Activated CD4-positive, alpha-beta memory T cell treated with anti-CD3 and anti-CD28 coated beads for 36 hours (primary cell): ENCODE measurements at places on chromosomes 2 and 18. TPM values are rescaled to one million over a fixed set of nuclear protein-coding genes. Genes with fewer than 3 reads are reported as not detected.

THAP4 gene
- 44.5 TPM for total RNA-seq

SLC38A11 gene
- total RNA-seq = not detected

NETO1 gene
- total RNA-seq = not detected

METTL8 gene
- total RNA-seq = 40.9 TPM

ASB18 gene
- not detected for total RNA-seq

ASXL3 gene
- not detected for total RNA-seq

TMEM247 gene
- total RNA-seq = not detected

CD226 gene
- total RNA-seq = 63.9 TPM

DNA sequence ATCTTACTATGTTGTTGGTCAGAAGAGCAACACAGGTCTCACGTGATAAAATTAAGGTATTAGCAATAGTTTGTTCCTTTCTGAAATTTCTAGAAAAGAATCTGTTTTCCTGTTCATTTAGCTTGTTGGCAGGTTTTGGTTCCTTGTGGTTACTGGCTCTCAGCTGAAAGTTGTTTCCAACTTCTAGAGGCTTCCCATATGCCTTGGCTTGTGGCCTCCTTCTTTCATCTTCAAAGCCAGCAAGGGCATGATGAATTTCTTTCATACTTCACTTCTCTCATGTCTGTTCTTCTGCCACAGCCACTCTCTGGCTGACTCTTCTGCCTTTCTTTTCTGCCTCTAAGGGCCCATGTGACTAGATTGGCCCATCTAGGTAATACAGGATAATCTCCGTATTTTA is 193.7 kb downstream of the TRIB2 start:
- peaks cover 6% of the 10 kb centered on the region for H3K27me3 ChIP-seq
- no peak overlapping the region for H3K4me3 ChIP-seq
- no peak for DNase-seq
- H3K4me1 ChIP-seq = no peaks in the 10 kb centered on the region
- H3K36me3 ChIP-seq = peaks cover 2% of the 10 kb centered on the region

DNA sequence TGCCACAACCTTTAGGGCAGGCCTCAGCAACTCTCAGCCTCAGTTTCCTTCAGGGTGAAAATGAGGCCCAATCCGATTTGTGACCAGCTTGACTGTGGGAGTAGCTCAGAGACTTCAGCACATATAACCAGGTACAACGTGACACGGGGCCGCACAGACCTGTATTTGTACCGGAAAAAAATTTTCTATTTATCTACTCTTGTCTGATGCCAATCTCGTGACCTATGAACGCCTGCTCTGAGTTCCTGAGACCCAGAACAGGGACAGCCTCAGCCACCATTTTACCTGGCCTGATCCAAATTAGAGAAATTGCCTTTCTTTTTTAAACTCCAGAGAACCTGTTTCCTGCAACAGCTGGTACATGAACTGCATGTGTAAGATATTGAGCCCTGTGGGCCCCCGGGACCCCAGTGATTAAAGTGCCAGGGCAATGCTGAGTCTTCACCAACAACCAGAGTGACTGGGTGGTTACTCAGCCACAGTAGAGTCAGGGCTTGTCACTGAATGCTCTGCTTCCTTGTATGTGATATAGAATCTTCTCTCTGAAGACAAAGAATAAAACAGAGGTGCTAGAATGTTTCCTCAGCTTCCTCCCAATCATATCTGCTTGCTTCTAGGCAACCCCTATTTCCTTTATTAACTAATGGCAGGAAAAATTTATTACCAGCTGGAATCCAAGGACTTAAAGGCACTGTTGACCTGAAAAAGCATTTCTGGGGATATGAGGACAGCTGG is 47.8 kb upstream of the FZD7 start:
- DNase-seq = no peak
- no peaks in the 10 kb centered on the region for H3K27me3 ChIP-seq
- H3K4me1 ChIP-seq = no peaks in the 10 kb centered on the region
- no peak overlapping the region for H3K4me3 ChIP-seq
- no peaks in the 10 kb centered on the region for H3K36me3 ChIP-seq

DNA sequence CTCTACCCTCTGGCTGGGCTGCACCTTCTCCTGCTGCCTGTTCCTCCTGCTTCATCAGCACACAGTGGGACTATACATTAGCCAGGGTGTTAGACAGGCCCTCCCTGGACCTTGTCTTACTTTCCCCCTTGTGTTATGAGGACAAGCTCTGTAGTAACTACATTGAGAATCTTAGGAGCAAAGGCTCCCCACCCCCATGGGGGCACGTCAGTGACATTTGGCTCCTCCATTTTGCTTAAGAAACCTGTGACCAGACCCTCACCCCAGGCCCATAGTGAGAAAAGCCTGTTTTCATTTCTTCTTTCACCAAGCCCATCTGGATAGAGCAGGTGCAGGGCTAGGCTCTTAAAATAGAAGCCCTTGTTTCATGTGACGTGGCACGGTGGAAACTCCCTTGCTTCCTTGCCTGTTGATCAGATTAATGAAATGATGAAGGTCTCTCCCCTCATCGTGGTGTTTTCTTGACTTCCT is 146.7 kb downstream of the RPIA start:
- H3K36me3 ChIP-seq = no peaks in the 10 kb centered on the region
- H3K27me3 ChIP-seq = peaks cover 2% of the 10 kb centered on the region
- no peak overlapping the region for H3K4me3 ChIP-seq
- no peak overlapping the region for H3K27ac ChIP-seq
- no peak for DNase-seq
- no peaks in the 10 kb centered on the region for H3K4me1 ChIP-seq

DNA sequence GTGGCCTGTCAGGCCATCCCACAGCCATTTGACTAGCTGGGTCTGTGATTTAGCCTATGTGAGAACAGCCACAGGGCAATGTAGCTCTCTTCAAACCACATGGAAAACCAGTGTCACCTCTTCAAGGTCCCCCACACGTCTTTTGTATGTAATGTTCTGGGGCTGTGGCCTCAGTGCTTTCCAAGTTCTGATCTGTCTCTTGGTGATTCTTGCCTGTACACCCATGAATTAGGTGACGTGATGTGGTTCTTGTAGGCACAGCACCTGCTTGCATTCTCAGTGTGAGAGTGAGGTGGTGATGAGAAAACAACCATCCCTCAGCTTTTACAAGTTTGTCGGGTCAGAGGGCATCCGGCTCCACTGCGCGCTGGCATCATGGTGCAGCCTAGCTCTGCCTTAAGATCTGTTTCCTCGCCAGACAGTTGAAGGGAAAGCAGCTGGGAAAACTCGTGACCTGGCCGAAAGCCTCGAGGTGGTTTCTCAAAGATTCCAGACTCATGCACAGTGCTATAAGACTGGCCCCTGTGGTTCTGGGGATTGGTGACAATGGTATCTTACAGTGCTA is 125.8 kb downstream of the TANC1 start:
- H3K4me3 ChIP-seq = no peak overlapping the region
- no peak overlapping the region for H3K27ac ChIP-seq
- DNase-seq = no peak
- H3K4me1 ChIP-seq = peaks cover 29% of the 10 kb centered on the region
- peaks cover 4% of the 10 kb centered on the region for H3K27me3 ChIP-seq

DNA sequence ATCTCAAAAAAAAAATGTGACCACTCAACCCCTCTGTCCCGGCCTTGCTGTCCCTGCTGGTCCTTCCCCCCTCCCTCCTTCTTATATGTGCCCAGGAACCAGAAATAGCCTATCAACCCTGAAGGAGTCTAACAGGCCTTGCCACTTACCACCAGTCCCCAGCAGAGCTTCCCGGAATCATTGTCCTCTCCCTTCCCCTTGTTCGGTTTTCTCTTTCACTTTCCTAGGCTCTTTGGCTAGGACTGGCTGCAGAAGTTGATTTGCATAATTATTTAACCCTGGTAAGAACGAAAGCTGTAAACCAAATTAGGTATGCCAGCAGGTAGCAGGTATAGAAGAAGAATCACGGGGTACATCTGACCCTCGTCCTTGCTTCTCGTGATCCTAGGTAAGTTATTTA is 72.6 kb upstream of the ZNF532 start:
- H3K36me3 ChIP-seq = no peaks in the 10 kb centered on the region
- peaks cover 10% of the 10 kb centered on the region for H3K27me3 ChIP-seq
- DNase-seq = no peak
